Heart left ventricle (tissue), 16 donors: ENCODE measurements at places on chromosomes 6 and 20.

- DNase-seq = no peak
Measured at GRCh38 chr6:89818977-89819335, 638 bp downstream of the MDN1 start.

DNA sequence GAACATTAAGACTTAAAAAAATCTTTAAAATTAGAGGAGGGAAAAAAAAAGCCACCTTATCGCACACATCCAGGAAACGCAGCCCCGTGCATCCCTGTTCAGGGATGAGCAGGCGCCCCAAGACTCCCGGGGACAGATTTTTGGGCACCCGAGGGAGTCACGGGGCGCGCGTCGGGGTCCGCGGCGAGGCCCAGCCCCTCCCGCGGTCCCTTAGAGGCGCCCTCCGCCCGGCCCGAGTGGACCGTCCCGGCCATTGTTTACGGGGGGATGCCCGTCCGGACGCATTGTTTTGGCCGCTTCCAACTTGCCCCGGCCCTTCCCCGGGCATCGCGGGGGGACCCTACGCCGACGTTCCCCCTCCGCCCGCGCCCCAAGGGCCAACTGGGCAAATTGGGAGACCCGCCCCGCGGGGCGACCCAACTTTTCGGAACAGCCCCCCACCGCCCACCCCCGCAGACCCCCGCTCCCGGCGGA is 610 bp downstream of the ZNF217 start:
- DNase-seq = peak; percentile 76

GRCh38 chr6:154359161-154359574 is 2.6 kb upstream of the IPCEF1 start:
- no peak for DNase-seq

- DNase-seq = no peak
Measured at GRCh38 chr6:111796310-111796918, 76.8 kb downstream of the FYN start.

- DNase-seq = no peak
Measured at GRCh38 chr6:53058388-53059195, 6.6 kb upstream of the FBXO9 start.

- no peak for DNase-seq
Measured at GRCh38 chr6:54959820-54960219, 113.2 kb downstream of the FAM83B start.

DNA sequence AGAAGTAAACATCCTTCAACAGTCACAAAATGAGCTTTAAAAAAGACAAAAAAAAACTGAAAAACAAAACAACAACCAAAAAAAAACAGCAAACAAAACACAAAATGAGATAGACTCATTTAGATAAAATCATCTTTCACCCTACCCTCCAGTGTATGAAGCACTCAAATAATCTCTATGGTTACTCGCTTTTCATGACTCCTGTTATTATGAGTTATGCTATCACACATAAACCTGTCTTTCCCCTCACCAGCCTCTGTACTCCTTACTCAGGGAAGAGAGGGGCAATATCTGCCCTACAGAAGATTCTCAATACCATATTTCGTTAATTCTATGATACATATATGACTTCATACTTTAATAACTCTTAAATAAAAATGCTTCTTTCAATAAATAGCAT is 158.2 kb downstream of the TPBG start:
- no peak for DNase-seq

DNA sequence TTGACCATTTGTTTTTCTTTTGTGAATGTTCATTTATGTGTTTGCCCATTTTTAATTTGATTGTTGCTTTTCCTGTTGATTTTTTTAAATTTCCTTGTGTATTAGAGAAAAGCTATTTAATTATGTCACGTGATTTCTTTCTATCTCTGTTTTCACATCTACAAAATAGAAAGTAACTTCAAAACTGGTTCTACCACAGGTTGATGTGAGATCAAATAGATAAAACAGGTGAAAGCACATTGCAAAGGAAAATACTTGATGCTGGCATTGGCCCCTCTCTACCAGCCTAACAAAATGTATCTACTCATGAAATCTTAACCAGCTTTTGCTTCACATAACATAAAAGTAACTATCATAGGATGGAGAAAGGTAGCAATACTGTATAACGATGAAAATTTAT is 129.2 kb downstream of the TMEM242 start:
- DNase-seq = no peak

DNA sequence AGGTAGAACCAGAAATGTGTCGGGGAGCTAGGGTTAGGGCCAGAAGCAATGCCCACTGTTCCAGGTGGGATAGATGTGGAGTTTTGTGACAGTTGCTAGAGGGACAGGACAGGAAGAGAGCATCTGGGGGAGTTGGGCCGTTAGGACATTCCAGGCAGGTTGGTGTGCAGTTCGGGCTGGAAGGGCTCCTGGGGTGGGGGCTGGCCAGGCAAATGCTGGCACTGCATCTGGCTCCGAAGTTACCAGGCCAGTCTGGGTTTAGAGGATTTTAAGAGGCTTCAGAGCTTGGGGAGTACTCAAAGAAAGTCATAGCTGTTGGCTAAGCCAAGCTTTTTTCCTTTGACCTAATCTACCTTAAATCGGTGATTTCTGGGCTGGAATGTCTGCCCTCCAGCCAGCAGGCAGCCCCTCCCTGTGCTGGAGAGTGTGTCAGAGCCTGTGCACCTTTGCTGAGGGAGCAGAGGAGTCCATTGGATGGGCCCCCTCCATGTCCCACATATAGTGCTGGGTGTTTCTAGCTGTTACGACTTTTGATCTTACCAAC is 20.8 kb downstream of the PLCG1 start:
- DNase-seq = no peak

DNA sequence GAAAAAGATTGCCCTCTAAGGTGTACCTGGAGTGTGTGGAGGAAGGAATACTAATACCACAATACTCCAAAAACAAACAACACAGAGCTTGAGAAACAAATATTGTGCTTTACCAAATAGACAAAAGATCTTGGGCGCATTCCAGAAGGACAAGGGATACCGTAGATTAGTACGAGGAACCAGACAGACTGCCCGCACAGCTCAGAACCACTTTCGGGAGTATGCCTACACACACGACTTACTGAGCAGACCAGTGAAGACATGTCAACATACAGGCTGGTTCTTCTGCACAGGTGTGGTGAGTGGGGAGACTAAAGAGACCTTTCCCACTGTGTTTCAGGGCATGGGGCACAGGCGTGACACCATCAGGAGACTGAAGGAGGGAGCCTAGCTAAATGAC is 15.8 kb upstream of the FOXQ1 start:
- DNase-seq = no peak
